ENCODE measurements at places on chromosomes 5 and 9.

DNA sequence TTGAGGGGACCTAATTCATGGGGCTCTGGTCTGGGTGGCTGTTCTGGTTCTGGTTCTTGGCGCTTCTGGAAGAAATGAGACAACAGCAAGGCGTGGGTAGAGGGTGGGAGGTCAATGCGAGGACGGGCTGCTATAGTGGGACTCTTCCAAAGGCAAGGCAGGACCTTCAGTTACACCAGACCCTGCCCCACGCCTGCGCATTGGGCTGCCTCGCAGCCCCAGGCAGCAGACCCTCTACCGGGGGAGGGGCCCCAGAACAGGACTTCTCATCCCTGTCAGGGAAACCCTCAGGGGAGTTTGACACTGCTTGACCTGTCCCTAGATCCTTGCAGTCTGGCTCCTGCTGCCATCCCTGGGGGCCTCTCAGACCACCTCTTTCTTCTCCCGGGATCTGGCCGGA is 18.5 kb downstream of the CCDC69 start:
- no peak for DNase-seq

- DNase-seq: peak; percentile 19
These were observed 44.4 kb downstream of the ACTBL2 start for GRCh38 chr5:57437976-57438805.

- DNase-seq: no peak
These were observed 186.7 kb downstream of the PARP8 start for GRCh38 chr5:50853151-50853550.

DNA sequence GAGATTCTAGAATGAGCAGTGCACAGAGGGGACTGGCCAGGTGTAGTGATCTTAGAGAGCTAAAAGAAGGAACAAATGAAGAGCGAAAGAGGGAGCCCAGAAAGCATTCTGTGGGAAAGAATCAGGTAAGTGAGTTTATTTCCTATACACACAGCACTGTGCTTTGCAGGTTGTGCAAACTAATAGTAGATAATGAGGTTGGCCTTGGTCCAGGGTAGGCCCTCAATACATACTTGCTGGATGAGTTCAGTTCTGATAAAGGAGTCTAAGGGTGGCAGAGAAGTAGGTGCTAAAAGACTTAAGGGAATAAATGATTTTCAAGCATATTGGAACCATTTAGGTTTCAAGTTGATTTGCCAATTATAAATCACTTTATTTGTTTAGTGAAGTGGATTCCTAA is 122.0 kb downstream of the NPR3 start:
- DNase-seq: no peak

GRCh38 chr5:1497795-1498622 is 25.8 kb downstream of the LPCAT1 start:
- DNase-seq: no peak

DNA sequence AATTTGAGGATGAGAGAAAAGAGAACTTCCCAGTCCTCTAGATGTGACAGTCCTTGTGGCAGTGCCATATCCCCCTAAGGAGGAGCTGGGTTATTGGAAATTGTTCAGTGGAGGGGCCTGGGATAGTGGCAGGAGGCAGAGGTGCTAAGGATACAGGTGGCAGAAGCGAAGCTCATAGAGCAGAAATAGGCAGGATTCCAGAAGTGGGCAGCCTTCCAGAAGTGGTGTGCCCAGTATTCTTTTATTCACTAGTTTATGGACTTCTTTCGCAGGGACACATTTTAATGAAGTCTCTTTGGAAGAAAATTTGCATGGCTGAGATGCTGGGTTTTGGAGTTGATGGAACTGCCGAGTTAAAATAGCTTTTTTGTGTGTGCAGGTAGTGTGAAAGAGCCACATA is 6.8 kb downstream of the PIK3R1 start:
- no peak for DNase-seq

DNA sequence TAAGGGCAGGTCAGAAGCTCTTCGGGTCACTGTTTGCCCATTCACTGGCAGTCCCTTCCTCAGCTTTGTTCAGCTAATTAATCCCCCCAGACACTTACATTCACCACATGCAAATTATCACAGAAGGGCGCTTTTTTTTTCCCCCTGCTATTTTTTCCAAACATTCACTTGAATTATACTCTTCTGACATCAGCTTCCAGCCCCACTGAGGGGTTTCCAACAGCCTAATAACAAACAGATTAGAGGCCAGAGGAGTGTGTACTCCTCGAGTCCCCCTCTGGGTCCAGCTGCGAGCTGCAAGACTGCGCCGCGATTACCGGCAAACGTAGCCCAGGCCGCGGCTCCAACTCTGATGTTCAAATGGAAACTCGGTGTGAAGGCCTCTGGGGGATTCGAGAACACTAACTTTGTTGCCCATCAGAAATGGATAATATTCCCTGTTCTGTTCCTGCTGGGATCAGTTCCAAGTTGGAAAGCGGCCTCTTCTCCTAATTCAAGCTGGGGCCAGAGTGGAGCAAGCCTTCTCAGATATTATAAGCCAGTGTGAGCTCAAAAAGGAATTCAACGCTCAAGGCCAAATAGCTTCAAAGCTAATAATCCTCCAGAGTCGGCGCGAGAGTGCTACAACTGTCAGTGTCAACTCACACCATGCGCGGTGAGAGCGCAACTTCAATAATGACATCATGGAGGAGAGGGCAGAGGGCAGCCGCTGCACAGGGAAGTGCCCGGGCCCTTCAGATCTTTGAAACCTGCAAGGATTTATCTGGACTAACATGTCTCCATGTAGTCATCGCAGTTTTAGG is 560.8 kb downstream of the BNC2 start:
- no peak for DNase-seq

DNA sequence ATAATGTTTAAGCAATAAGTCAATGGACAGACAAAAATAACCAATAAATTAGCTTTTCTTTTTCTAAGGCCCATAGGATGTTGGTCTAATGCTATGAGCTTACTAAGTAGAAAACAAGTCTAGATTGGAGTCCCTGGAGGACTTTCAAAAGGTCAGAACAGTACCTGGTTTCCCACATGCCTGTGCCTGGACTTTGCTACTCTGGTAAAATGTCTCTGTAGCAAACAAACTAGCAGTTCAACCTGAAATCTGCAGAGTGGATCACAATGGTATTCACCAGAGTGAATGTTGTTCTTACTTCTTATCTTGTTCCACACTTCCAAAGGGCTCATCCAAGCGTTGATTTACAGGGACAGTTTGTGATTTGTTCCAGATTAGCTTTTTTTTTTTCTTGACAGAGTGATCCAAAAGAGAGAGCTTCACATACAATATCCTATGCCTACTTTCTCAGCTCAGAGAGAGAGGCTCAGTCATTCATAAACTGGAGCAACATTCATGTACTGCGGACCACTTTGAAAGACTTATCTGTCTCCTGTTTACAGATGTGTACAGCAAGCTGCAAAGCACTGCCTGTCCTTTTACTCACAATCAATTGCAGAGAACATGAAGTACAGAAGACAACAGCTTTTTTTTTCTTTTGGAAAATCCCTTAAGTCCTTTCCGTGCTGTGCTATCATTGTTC is 466.1 kb downstream of the SPATA31D1 start:
- no peak for DNase-seq
